Fibroblast of the aortic adventitia (primary cell): ENCODE measurements at places on chromosomes 5 and 9. TPM values are rescaled to one million over a fixed set of nuclear protein-coding genes. Genes with fewer than 3 reads are reported as not detected.

The POLR3G gene
- 6.7 and 20.6 TPM in 2 replicates for total RNA-seq

The MARVELD2 gene
- 0.63 and 0.65 TPM in 2 replicates for total RNA-seq

The MEGF10 gene
- total RNA-seq = not detected in 2 replicates

The EQTN gene
- total RNA-seq = not detected in 2 replicates

The COL27A1 gene
- total RNA-seq = 2.1 and 9.6 TPM in 2 replicates

The SH3TC2 gene
- total RNA-seq = 1.6 and 4.1 TPM in 2 replicates

The C9orf50 gene
- 0.98 TPM in 1 of 2 replicates, not detected in the other for total RNA-seq

The ST6GALNAC6 gene
- total RNA-seq = 26.5 and 85.0 TPM in 2 replicates

The LCP2 gene
- total RNA-seq = not detected in 2 replicates

The LEAP2 gene
- total RNA-seq = 0.18 and 0.74 TPM in 2 replicates

The GLRA1 gene
- not detected in 2 replicates for total RNA-seq

The TMEM171 gene
- 0.90 and 13.1 TPM in 2 replicates for total RNA-seq

The C5orf22 gene
- total RNA-seq = 4.1 and 18.7 TPM in 2 replicates

The KIAA1958 gene
- 1.4 and 2.9 TPM in 2 replicates for total RNA-seq

The SLCO6A1 gene
- not detected in 2 replicates for total RNA-seq

The TEK gene
- total RNA-seq = 1.7 and 3.8 TPM in 2 replicates

The CCDC183 gene
- total RNA-seq = 0.16 TPM in 1 of 2 replicates, not detected in the other

The GAS1 gene
- total RNA-seq = 25.0 and 107 TPM in 2 replicates

The GNA14 gene
- 1.5 and 6.1 TPM in 2 replicates for total RNA-seq

The SEMA4D gene
- total RNA-seq = 0.36 TPM in 1 of 2 replicates, not detected in the other

The RNF183 gene
- total RNA-seq = not detected in 2 replicates

The FOXD4L5 gene
- total RNA-seq = under 0.01 TPM in 1 of 2 replicates, not detected in the other
